Activated CD8-positive, alpha-beta T cell treated with anti-CD3 and anti-CD28 coated beads for 36 hours (primary cell): ENCODE measurements at places on chromosomes 16 and 17. TPM values are rescaled to one million over a fixed set of nuclear protein-coding genes. Genes with fewer than 3 reads are reported as not detected.
A peak's percentile ranks its signal among the peaks of the same experiment; 100 is the strongest.

- H3K36me3 ChIP-seq: no peaks in the 10 kb centered on the region
- no peak for DNase-seq
- H3K4me1 ChIP-seq: no peaks in the 10 kb centered on the region
- H3K4me3 ChIP-seq: no peak overlapping the region
- H3K27me3 ChIP-seq: peaks cover 2% of the 10 kb centered on the region
Observed at GRCh38 chr16:26334218-26335111, 642.7 kb downstream of the HS3ST4 start.

DNA sequence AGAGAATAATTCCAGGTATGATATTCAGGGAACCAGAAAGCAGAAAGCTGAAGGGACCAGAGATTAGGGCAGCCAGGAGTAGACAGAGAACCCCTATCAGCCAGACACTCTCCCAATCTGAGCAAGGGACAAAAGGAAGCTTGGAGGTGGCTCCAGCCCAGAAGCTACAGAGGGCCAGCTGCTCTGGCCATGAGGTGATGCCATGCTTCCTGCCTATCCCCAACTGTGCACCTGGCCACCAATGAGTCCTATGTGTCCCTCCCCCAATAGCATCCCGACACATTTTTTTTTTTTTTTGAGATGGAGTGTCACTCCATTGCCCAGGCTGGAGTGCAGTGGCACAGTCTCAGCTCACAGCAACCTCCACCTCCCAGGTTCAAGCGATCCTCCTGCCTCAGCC, 30.0 kb downstream of the NSMCE1 start:
- H3K4me3 ChIP-seq: peak overlapping the region; percentile 73
- H3K36me3 ChIP-seq: peaks cover 50% of the 10 kb centered on the region
- DNase-seq: no peak
- no peaks in the 10 kb centered on the region for H3K27me3 ChIP-seq
- peaks cover 87% of the 10 kb centered on the region for H3K4me1 ChIP-seq

- no peak overlapping the region for H3K27ac ChIP-seq
- H3K4me3 ChIP-seq: peak overlapping the region; percentile 46
- peaks cover 2% of the 10 kb centered on the region for H3K27me3 ChIP-seq
- peak; percentile 10 for DNase-seq
Observed at GRCh38 chr17:65711671-65712276, 150.3 kb upstream of the AXIN2 start.

DNA sequence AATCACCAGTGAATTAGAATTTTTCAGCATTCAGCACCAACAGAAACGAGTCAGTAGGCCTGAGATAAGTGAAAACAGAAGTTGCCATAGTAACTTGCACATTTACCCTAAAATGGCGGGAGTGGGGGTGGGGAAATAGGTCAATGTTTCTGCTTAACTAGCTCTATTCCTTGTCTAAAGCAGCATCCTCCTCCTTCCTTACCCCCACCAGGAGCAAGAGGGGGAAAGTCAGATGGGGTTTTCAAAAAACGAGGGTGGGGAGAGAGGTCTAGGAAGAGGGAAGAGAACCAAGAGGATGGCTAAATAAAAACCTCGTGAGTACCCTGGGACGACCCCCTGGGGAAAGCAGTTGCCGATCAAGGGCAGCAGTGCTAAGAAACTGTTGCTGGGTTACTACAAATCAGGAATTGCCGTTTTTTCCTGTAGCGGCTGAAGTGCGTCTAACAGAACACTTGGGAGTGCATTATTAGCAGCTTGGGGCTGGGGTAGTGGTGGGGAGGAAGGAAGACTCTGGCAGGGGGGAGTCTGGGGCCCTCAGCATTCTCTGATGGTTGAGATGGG, 34.4 kb upstream of the MNT start:
- H3K27ac ChIP-seq: no peak overlapping the region
- peaks cover 6% of the 10 kb centered on the region for H3K4me1 ChIP-seq
- H3K27me3 ChIP-seq: no peaks in the 10 kb centered on the region
- H3K4me3 ChIP-seq: no peak overlapping the region
- no peak for DNase-seq

GRCh38 chr16:83713597-83713996, 94.2 kb upstream of the HSBP1 start:
- H3K27ac ChIP-seq: no peak overlapping the region
- H3K36me3 ChIP-seq: no peaks in the 10 kb centered on the region
- H3K4me3 ChIP-seq: no peak overlapping the region
- H3K4me1 ChIP-seq: no peaks in the 10 kb centered on the region
- no peak for DNase-seq
- peaks cover 1% of the 10 kb centered on the region for H3K27me3 ChIP-seq

- no peak for DNase-seq
- no peaks in the 10 kb centered on the region for H3K36me3 ChIP-seq
- H3K27ac ChIP-seq: no peak overlapping the region
- no peaks in the 10 kb centered on the region for H3K27me3 ChIP-seq
Observed at GRCh38 chr16:88130681-88131080, 179.4 kb downstream of the BANP start.

GRCh38 chr17:7888184-7888920, at the start of gene CHD3:
Gene CHD3, plus strand, starts transcription at chr17:7888789. Its CDS starts 212 bp downstream, at chr17:7889001.
- DNase-seq: peak; percentile 77
- no peaks in the 10 kb centered on the region for H3K27me3 ChIP-seq
- H3K4me1 ChIP-seq: peaks cover 10% of the 10 kb centered on the region
- peaks cover 32% of the 10 kb centered on the region for H3K36me3 ChIP-seq
- H3K4me3 ChIP-seq: no peak within 1 kb of the TSS

DNA sequence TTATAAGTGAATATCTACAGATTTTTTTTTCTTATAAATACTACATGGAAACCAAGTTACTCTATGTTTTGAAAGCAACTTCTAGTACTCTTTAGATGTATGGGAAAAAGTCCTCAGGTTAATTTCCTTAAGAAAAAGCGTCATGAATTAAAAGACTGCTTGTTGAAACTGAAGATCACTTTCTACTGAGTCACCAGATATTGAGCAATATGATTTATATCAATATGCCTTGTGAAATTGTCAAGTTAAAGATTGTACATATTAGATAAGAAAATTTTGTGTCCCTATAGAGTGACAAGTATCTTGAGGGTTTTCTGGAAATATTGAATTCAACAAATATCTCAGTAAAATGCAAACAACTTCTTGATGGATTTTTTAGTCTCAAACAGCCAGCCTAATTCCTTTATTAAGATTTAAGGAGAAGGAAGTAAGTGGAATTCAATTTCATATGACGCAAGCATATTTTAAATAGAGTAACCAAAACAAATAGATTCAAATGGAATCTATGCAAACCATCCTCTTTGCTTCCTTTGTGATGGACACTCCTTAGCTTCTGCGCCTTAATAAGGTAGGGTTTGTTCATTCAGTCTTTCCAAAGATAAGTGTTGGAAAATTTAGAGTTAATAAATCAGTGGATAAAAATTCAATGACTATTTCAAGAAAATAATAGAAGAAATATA, 16.6 kb downstream of the KRT12 start:
- no peak overlapping the region for H3K27ac ChIP-seq
- H3K36me3 ChIP-seq: no peaks in the 10 kb centered on the region
- no peak overlapping the region for H3K4me3 ChIP-seq

- no peak for DNase-seq
- no peaks in the 10 kb centered on the region for H3K27me3 ChIP-seq
- H3K27ac ChIP-seq: no peak overlapping the region
- no peaks in the 10 kb centered on the region for H3K36me3 ChIP-seq
Observed at GRCh38 chr17:51064061-51064735, 56.5 kb downstream of the SPAG9 start.

- H3K4me3 ChIP-seq: no peak overlapping the region
- H3K27ac ChIP-seq: no peak overlapping the region
- H3K27me3 ChIP-seq: no peaks in the 10 kb centered on the region
Observed at GRCh38 chr17:67678414-67678813, 39.3 kb upstream of the NOL11 start.

DNA sequence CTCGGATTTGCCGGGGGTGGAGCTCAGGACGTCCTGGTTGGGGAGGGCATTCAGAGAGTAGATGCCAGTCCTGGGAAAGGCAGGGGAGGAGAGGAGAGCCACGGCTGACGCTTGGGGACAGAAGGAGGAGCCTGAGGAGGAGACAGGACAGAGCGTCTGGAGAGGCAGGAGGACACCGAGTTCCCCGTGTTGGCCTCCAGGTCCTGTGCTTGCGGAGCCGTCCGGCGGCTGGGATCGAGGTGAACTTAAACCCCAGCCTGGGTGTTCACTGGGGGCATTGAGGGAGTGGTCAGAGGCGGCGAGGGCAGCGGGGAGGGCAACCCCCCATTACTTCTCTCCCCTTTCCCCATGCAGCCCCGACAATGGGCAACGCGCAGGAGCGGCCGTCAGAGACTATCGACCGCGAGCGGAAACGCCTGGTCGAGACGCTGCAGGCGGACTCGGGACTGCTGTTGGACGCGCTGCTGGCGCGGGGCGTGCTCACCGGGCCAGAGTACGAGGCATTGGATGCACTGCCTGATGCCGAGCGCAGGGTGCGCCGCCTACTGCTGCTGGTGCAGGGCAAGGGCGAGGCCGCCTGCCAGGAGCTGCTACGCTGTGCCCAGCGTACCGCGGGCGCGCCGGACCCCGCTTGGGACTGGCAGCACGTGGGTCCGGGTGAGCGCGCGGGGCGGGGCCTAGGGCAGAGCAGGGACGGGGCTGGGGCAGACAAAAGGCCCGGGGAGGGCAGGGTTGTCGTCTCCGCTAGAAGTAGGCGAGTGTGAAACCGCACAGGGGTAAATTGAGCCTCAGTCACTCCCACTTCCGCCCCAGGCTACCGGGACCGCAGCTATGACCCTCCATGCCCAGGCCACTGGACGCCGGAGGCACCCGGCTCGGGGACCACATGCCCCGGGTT, 3.7 kb downstream of the NOL3 start:
- peak overlapping the region; percentile 34 for H3K27ac ChIP-seq
- H3K36me3 ChIP-seq: peaks cover 10% of the 10 kb centered on the region
- peak overlapping the region; percentile 85 for H3K4me3 ChIP-seq
- peaks cover 67% of the 10 kb centered on the region for H3K27me3 ChIP-seq
- peak; percentile 85 for DNase-seq

DNA sequence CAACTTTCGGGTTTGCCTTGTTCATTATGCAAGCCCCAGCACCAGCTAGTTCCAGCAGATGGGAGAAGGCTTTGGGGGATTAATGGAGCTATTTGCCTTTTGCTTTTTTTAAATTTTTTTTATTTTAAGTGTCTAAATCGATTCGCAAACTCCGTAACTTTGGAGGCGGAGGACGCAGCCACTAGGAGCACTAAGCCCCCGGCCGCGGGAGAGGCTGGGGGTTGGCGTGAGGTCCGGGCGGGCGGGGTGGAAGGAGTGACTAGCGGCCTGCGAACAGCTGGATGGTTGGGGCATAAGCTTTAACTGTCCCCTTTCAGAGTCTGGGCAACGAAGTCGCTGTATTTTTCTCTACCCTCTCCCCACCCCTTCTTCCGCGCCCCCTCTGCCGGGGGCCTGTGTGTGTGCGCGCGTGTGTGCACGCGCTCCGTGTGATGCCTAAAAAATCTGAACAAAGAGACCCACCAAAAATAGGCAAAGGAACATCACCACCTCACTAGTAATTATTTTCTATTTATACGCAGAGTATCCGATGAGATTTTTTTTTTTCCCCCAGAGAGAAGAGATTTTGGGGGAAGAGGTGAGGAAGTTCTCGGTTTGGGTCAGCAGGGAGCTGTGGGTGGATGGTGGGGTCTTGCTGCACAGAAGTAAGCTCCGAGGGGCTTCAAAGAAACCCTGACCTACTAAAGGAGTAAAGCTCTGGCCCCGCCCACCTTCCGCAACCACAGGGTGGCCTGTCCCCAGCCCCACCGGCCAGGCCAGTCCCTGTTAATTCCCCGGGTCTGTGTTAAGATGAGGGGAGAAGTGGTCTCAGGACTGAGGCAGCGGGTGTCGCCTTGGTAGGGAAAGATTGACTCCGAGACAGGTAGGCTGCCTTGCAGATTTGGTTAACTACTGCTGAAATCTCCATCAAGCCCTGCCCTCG, 2.3 kb downstream of the SHISA9 start:
- DNase-seq: no peak
- H3K4me1 ChIP-seq: peaks cover 5% of the 10 kb centered on the region
- no peak overlapping the region for H3K27ac ChIP-seq
- H3K4me3 ChIP-seq: no peak overlapping the region

The CRISPLD2 gene
- total RNA-seq: 0.16 TPM

The CHST5 gene
- not detected for total RNA-seq

The RAB34 gene
- total RNA-seq: 14.4 TPM

The NPIPA2 gene
- 4.1 TPM for total RNA-seq
